Osteoblast (primary cell): ENCODE measurements at places on chromosomes 4 and X. TPM values are rescaled to one million over a fixed set of nuclear protein-coding genes. Genes with fewer than 3 reads are reported as not detected.

- DNase-seq: no peak
These were observed 37.7 kb downstream of the NSG1 start for GRCh38 chr4:4424499-4425115.

DNA sequence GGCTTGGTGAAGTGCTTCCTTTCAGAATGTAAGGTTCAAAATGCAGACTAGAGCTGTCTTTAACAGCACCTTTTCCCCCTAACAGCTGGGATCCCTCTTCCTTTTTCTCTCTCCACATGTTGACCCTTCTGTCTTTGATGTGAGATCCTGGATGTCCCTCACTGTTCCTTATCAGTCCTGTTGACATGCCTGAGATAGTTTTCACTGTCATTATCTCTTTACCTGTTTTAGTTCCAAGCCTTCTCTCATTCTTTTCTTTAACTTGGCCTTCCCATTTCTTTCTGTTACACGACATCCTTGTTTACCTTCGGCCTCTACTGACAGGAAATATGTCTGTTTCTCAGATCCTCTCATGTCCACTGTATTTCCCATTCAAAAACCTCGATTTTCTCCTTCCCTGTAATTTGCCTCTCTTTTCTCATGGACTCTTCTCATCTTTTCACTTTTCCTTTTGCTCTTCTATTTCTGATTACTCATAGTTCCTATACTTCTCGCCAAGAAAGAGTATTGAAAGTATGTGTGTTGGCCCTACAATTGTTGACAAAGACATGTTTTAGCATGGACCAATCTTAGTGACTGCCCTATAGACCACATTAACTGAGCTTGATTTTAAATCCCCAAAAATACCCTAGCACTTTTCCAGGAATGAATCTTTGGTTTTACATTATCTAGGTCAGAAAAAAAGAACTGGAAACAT is 1.2 kb upstream of the SOWAHB start:
- peak; percentile 90 for DNase-seq

- no peak for DNase-seq
These were observed 113.0 kb upstream of the TLR3 start for GRCh38 chr4:185955826-185956543.

DNA sequence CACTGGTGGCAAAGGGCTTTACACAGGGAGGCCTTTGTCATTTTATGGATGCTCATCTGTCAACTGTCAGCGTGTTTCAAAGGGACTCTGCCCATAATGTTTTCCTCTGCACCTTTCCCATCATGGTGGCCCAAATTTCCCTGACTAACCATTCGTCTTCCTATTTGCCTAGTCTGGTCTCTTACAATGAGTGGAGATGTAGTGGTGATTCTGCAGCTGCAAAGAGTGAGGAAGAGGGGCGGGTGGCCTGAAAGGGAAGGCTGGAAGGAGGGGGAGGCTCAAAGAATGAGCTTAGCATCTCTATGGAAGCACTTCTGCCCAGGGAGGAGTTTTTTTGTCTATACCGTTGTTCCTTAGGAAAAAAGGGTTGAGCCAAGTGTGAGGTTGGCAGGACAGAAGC is 447.5 kb downstream of the NKX6-1 start:
- DNase-seq: no peak

- DNase-seq: no peak
These were observed 19.3 kb upstream of the ING2 start for GRCh38 chr4:183485411-183486160.

GRCh38 chrX:23945206-23945605 is 37.4 kb downstream of the CXorf58 start:
- no peak for DNase-seq

DNA sequence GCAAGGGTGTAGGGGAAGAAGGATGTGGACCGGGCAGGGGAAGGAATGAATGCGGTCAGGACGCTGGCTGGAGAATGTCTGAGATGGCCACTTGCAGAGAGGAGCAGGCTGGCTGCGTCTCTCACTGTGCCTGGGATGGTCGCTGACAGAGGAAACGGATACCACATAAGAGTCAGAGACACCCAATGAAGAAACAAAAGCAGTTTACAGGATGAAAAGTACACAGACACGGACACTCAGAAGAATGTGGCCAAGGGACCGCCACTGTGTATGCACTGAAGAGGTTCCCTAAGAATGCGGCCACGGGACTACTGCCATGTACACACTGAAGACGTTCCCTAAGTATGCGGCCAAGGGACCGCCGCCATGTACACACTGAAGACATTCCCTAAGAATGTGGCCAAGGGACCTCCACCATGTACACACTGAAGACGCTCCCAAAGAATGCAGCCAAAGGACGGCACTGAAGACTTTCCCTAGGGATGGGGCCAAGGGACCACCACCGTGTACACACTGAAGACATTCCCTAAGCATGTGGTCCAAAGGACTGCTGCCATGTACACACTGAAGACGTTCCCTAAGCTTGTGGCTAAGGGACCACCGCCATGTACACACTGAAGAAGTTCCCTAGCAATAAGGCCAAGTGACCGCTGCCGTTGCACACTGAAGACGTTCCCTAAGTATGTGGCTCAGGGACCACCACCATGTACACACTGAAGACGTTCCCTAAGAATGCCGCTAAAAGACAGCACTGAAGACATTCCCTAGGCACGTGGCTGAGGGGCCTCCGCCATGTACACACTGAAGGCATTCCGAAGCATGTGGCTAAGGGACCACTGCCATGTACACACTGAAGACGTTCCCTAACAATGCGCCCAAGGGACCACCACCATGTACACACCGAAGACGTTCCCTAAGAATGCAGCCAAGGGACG is 32.2 kb downstream of the DHRSX start:
- DNase-seq: no peak

- no peak for DNase-seq
These were observed 42.0 kb downstream of the MAOB start for GRCh38 chrX:43840265-43840664.

- peak; percentile 91 for DNase-seq
These were observed 29.6 kb downstream of the PDK3 start for GRCh38 chrX:24494647-24495075.

The HSD17B13 gene
- under 0.01 TPM in 2 replicates for total RNA-seq

- DNase-seq: no peak
These were observed 34.1 kb downstream of the TNIP2 start for GRCh38 chr4:2722033-2722432.

- no peak for DNase-seq
These were observed 105.1 kb upstream of the SMIM31 start for GRCh38 chr4:164648849-164649212.

DNA sequence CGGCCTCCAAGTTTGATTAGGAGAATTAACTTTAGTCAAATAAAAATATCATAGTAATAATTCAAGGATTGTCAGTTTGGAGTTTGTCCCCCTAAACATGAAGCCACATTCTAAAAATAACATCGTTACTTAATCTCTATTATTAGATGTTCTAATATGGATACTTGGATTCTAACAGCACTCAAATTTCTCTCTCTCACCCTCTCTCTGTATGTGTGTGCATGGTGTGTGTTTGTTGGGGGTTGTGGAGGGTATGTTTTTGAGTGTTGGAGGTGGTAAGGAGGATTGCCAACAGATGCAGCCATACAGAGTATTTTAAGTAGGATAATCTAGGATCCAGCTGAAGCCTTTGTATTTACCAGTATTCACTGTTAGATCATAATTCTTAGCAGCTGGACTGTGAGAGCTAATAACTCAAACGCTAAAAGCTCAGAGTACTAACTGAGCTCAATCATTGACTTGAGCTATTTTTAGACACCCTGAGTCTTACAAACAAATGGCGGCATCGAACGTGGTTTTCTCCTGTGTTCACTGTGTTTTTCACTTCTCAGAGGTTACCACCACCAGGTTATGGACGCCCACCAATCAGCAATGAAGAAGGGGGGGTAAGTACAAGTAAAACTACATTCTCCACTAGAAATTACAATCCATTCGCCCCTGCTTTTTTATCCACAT is 8.8 kb downstream of the ENAM start:
- DNase-seq: no peak

- peak; percentile 45 for DNase-seq
These were observed 249.1 kb upstream of the FAM47A start for GRCh38 chrX:34381241-34381640.

DNA sequence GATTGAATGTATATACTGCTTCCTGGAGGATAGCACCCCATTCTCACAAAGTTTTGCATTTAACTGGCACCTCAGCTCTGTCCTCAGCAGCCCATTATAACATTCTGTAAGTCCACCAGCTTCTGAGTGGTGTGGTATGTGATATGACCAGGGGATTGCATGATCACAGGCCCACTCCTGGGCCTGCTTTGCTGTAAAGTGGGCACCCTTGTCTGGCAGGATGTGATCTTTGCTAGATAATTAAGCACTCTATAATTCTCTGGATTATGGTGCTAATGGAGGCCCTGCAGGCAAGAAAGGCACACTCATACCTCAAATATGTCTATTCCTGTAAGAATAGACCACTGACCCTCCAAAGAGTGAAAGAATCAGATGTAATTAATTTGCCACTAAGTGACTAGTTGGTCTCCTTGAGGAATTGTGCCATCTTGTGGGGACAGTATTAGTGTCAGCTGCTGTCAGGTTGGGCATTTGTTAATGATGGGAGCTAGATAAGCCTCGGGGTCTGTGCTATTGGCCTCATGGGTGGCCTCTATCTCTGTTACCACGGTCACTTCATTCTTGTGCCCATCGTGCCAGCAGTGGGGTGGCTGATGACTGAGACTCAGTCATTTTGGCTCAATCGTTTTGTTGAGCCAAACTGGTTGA is 2.2 kb upstream of the CFI start:
- no peak for DNase-seq

The FAM53A gene
- total RNA-seq: 3.8 and 4.3 TPM in 2 replicates

The BLTP1 gene
- 121 and 136 TPM in 2 replicates for total RNA-seq

DNA sequence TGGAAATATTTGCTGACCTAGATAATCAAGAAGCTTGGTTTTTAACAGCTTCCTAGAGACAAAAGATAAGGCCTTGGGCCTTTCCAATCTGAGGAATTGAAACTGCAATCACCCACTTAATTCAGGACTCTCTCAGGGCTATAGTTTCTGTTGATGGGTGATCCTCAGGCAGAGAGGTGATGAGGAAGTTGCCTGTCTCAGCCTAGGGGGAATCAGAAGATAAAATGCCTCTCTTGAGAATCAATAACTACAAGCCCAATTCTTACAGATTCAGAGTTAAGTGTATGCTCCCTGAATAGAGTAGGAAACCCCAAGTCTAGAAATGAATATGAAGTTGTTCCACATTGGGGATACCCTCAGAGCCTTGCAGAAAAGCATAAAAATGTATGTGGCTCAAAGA is 45.5 kb downstream of the NFKB1 start:
- DNase-seq: no peak

GRCh38 chr4:123588631-123589241 is 192.1 kb downstream of the SPRY1 start:
- peak; percentile 63 for DNase-seq

The PAGE5 gene
- total RNA-seq: not detected in 2 replicates

- no peak for DNase-seq
These were observed 629.4 kb upstream of the FRG1 start for GRCh38 chr4:189311251-189311650.

DNA sequence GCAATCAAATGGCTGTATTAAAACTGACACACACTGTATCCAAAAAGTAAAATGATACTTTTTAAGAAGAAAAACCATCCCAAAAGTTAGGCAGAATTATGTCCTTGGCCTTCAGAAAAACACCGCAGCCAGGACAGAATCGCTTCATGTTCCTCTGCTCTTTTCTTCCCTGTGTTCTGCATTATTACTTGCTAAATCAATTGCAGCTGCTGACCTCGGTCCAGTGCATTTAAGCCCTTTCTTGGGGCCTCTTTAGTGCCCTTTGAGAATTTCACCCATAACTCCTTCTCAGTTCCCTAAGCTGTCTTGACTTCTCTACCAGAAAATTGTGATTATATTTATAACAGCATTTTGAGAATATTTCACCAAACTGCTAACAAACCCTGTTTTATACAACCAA is 696.9 kb downstream of the PCDH7 start:
- DNase-seq: no peak

DNA sequence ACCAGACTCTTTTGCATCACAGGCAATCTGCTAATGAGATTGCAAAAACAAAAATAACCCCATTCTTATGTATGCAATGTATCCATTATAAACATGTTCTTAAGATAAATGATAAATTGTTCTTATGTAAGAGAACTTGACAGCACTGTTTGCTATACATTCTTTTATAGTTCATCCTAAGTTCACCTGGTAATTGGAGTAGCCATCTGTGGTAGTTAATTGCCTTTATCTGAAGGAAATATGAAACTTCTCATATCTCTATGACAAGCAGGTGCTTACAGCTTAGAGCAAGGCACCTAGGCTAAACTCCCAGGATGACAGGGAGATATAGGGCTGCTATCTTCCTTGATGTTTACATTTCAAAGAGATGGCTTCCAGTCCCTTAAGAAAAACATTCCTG is 21.3 kb upstream of the CLCN5 start:
- DNase-seq: no peak

- no peak for DNase-seq
These were observed 60.8 kb upstream of the TMEM33 start for GRCh38 chr4:41874398-41874797.

The GNL3L gene
- 39.5 and 39.8 TPM in 2 replicates for total RNA-seq

DNA sequence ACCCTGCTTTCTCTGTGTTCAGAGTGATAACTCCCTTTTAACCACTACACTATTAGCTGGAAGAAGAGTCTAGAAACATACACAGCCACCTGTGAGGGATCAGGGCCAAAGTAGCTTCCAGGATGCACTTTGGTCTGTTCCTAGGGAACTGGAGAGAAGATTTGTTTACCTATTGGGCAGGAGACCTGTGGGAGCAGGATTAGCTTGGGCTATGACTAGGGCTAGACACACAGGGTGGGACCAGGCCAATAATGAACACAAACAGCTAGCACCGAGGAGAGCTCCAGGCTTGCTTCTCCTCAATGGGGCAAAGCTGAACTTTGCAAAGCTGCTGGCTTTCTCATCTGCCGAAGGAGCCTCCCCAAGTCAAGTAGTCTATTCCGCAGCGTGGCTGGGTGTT is 24.4 kb upstream of the MAP7D3 start:
- DNase-seq: no peak

GRCh38 chr4:161803171-161803570 is 360.6 kb downstream of the FSTL5 start:
- DNase-seq: no peak

The IL15 gene
- 3.3 and 4.1 TPM in 2 replicates for total RNA-seq

- no peak for DNase-seq
These were observed 180.7 kb upstream of the GK2 start for GRCh38 chr4:79588679-79589078.

DNA sequence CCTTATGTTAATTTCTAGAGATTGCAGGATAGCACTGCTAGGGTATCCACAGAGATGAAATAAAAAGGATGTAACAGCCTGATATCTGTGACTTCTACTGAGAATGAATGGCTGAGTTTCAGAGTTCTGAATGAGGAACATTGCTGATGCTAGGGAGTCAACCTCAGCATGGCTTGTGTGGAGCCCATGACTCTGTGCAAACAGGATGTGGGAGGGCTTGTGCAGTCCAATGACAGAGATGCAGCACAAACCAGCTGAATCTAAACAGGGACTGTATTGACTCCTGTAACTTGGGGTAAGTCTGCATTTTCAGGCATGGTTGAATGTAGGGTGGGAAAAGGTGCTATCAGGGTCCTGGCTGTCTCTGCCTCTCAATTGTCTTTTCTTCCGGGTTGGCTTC is 5.3 kb upstream of the RASL11B start:
- no peak for DNase-seq
